CD14-positive monocyte (primary cell): ENCODE measurements at places on chromosomes 11 and 22.

GRCh38 chr11:9077164-9077563 is 14.2 kb downstream of the SCUBE2 start:
- no peak for DNase-seq

- DNase-seq, result no peak
Measured at GRCh38 chr11:59849129-59849528, 3.8 kb upstream of the CBLIF start.

- DNase-seq, result no peak
Measured at GRCh38 chr22:28933321-28933720, 49.9 kb downstream of the ZNRF3 start.

DNA sequence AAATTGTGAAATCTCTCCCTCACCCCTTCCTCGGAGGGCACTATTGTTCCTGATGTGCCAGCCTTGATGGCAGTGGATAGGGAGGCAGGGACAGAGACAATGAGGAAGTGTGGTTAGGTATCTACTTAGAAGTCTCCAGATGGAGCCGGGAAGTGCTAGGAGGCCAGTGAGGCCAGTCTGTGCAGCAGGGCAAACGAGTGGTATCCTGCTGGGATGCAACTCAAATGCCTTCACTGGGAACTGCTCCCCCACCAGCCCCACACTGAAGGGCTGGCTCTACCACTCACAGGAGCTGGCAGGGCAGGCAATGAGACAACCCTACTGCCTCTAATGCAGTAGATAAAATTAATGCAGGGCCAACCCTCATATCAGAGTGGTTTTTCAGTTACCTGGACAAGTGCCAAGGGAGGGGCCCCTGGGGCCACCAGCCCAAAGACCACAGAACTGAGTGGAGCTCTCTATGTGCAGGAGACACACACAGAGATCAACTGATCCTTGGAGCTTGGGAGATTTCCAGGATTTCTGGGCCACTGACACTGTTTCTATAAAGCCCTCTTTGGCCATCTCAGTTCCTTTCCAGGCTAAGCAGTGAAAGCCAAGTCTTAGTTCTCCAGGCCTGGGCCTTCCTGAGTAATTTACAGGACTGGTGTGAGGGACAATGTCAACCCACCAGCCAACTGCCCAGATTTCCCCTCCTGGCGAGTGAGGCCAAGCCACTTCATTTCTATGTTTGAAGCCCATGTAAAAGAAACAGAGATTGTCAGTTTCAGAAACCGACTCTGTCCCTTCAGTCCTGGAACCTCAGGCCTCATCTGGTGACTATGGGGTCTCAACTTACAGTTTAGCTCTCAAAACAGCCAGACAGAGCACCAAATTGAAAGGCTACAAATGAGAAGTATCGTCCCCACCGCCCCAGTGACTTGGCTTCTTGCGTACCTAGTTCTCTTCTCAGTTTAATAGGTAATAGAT is 4.1 kb downstream of the MIF start:
- no peak for DNase-seq

DNA sequence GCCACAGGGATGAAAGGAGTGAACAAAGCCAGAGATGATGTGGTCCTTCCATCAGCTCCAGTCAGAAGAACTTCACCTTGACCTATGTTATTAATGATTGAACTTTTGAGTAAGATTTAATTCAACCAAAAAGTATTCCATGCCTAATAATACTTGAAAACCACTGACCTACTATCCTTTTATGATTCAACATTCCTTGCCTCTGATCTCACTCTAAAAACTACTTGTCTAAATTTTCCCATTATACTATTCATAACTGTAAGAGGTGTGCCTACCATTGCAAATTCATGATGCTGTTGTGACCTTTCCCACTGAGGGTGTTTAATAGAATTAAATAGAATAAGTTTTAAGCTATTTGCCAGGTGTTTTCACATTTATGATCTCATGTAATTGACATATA is 164.7 kb upstream of the GUCY1A2 start:
- no peak for DNase-seq
